Glomerular endothelial cell (primary cell): ENCODE measurements at places on chromosomes 5 and 9. TPM values are rescaled to one million over a fixed set of nuclear protein-coding genes. Genes with fewer than 3 reads are reported as not detected.

DNA sequence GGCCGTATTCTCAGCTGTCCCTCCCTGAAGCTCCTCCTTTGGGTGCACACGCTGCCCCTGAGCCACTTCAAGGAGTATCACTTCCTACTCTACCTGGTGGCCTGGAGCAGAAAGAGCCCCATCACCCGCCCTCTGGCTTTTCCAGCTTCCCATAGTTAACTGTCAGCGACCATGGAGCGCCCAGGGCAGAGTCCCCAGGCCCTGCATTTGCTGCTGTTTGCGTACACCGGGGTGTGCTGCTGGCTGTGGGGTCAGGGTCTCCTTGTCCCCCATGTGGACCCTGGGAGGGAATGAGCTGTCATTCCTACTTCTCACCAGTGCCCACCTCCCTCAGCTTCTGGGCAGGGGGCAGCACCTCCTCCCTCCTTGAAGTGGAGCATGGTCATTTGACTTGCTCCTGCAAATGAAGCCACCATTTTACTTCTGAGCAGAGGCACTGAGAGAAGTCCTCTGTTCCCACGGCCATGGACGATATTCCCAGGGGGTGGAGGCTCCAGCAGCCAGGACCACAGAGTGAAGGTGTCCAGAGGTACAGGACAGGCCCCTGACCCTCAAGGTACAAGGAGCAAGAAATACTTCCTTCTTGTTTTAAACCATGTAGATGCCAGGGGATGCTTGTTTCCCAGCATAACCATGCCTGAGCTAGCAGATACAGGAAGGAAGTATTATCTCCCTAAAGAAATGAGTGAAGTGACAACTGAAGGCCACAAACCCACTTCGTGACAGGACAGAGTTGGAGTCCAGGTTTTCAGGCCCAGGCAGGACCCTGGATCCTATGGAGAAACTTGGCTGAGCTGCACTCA lies 40.6 kb upstream of the COL5A1 start:
- DNase-seq = no peak

- no peak for DNase-seq
Measured at GRCh38 chr5:97075649-97076048, 66.8 kb downstream of the LIX1 start.

- DNase-seq = no peak
Measured at GRCh38 chr5:113266227-113266912, 168.4 kb downstream of the TSSK1B start.

- DNase-seq = no peak
Measured at GRCh38 chr5:65192331-65192730, 289.4 kb downstream of the ADAMTS6 start.

- no peak for DNase-seq
Measured at GRCh38 chr9:78666818-78667414, 370.0 kb downstream of the PSAT1 start.

DNA sequence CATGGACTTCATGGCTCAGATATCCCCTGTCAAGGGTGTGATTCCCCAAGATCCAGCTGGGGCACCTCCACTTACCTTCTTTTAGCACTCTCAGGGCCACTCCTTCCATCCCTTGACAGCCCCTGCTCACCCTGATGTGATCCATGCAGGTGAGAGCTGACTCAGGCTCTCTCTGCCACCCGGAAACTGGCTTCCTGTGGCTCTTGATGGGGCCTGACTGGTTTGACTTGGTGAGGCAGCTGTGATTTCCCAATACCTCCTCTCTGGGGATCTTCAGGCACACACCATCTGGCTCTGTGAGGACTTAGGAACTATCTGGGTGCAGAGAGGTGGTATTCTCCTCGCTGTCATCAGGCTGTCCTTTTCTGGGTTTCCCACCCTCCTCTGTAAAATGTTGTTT lies 7.9 kb upstream of the FAT2 start:
- no peak for DNase-seq

- DNase-seq = no peak
Measured at GRCh38 chr5:139601429-139601828, 40.3 kb downstream of the UBE2D2 start.

GRCh38 chr9:99176527-99177013 lies 45.2 kb downstream of the ALG2 start:
- no peak for DNase-seq

Gene LCN6
- not detected in 2 replicates for total RNA-seq

DNA sequence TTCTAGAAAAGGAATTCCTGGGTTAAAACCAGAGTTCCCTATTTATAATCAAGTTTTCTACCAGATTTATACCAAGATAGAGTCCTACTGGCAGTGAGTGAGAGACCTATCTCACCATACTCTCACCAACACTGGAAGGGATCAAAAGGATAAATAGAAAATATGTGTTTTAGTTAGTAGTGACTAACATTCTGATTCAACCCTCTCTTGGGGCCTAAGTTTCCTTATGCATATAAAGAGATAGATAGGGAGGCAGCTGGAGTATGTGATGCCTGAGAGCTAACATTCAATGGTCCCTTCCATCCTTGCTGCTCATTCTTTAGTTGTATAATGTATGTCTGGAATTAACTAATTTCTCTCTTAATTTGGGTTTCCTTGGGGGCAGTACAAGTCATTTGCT lies 32.0 kb downstream of the CKMT2 start:
- no peak for DNase-seq

Gene SHB
- total RNA-seq = 42.1 and 42.8 TPM in 2 replicates

- DNase-seq = no peak
Measured at GRCh38 chr9:129012343-129012742, 15.8 kb downstream of the SH3GLB2 start.

Gene DMGDH
- 1.1 TPM in 1 of 2 replicates, not detected in the other for total RNA-seq

- DNase-seq = no peak
Measured at GRCh38 chr9:137448602-137448962, 7.4 kb upstream of the ENTPD8 start.

DNA sequence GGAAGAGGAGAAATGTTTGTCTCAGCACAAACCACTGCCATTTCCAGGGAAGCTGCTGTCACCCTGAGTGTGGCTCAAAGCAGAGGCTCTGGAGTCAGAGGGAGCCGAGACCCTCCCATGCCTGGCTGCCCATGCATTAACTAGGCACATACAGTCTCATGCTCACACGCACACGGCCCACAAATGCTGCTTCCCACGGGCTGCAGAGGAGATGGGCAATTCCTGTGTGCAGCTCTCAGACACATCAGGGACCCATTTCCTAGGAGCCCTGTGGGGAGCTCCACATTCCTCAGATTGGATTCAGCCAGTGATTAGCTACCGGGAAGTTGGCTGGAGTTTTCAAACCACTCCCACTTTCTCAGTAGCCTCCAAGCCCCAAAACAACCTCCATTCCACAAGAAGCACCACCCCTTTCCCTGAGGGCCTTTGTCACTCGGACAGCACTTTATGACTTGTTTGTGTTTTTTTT lies 9.1 kb upstream of the PTGES start:
- no peak for DNase-seq

- no peak for DNase-seq
Measured at GRCh38 chr9:136665704-136666371, 3.1 kb downstream of the EGFL7 start.

Gene PHF24
- 0.06 TPM in 1 of 2 replicates, not detected in the other for total RNA-seq

- no peak for DNase-seq
Measured at GRCh38 chr9:84501587-84501986, 161.0 kb upstream of the SLC28A3 start.

Gene COL23A1
- total RNA-seq = 0.05 TPM in 1 of 2 replicates, not detected in the other

Gene OMD
- total RNA-seq = not detected in 2 replicates

Gene PCDHB11
- 0.58 and 1.5 TPM in 2 replicates for total RNA-seq

GRCh38 chr5:158756871-158757270 lies 342.8 kb downstream of the EBF1 start:
- no peak for DNase-seq
